NCI-H1694 treated with DMSO at 0.1 percent for 48 hours (cell line): ENCODE measurements at places on chromosomes 1 and 21.

- DNase-seq: no peak
Observed at GRCh38 chr1:39835935-39836594, 47.2 kb downstream of the TRIT1 start.

- no peak for DNase-seq
Observed at GRCh38 chr1:233281711-233282581, 13.6 kb downstream of the PCNX2 start.

DNA sequence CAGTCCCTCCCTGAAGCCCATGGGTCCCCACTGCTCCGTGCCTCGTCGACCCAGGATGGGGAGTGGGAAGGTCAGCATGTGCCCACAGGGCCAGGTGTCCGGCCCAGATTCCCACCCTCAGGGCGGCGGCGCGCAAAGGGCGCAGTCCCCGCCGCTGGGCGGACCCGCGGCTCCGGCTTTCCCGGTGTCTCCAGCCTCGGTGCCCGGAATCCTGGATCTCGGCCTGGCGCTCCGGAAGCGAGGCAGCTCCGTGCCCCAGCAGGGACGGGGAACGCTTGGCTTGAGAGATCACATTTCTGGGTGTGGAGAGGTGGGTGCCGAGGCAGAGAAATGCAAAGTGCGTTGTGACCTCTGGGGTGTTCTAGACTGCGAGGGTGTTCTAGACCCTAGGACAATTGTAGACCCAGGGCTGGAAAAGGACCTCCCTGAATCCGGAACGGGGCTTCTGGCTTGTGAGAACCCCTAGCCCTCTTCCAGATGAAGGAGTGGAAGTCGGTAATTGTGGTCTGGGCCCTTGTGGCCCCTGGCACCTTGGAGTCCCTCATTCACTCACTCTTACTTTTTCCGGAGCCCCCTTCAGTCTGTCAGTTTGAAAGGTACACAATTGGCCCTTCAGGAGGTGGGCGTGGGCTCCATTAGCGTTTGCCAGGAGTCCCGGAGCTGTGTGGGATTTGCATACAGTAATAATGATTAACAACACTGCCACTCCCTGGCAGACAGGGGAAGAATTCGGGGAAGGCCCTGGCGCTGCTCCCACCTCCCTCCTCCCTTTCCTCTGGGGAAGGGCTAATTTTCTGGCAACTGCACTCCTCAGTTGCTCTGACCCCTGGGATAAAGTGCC is 1.6 kb upstream of the KCND3 start:
- DNase-seq: peak; percentile 94

GRCh38 chr1:226915672-226915995 is 24.5 kb upstream of the COQ8A start:
- DNase-seq: no peak

- no peak for DNase-seq
Observed at GRCh38 chr21:28099001-28099705, 893.5 kb downstream of the LTN1 start.

- DNase-seq: no peak
Observed at GRCh38 chr1:113675302-113675701, 84.0 kb downstream of the PHTF1 start.

DNA sequence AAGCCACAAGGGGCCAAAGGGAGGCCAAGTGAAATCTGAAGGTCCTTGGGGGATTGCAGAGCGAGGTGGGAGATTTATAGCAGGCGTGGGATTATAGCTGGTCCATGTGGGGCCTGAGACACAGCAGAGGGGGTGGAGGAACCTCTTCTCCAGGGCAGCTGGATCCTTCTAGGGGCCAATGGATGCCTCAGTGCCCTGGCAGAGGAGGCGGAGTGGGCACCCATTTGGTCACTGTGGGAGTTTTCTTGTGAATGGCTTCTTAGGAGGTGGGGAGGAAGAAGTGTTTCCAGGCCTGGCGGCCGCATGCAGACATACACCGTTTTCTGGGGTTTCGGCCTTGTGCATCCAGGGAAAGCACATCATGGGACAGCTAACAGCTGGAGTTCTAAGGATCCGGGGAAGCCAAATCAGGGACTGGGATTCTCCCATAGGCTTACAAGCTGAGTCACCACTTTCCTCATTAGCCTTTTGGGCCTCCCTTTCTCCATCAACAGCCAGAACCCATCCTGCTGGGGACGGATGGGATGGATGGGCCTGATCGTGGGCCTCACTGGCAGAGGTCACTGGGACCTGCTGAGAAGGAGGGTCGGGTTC is 76.5 kb downstream of the RHOU start:
- DNase-seq: no peak

DNA sequence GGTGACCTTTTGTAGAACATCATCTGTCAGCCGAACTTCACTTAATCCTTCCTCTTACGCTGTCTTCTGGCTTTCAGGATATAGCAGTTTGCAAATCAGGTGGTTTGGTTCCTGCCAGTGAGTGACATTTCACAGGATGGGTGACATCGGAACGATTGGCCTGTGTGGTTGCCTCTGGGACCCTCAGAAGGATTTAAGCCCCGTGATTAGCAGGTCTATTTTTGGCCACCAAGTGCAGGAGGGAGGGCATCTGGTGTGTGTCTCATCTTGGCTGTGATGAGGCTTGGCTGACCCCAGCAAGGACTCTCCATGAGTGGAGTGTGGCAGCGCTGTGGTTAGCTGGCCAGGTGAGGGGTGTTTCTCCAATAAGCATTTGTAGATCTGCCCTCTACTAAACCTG is 407.6 kb upstream of the VAMP3 start:
- no peak for DNase-seq

- no peak for DNase-seq
Observed at GRCh38 chr1:209534496-209535250, 48.8 kb upstream of the CAMK1G start.

DNA sequence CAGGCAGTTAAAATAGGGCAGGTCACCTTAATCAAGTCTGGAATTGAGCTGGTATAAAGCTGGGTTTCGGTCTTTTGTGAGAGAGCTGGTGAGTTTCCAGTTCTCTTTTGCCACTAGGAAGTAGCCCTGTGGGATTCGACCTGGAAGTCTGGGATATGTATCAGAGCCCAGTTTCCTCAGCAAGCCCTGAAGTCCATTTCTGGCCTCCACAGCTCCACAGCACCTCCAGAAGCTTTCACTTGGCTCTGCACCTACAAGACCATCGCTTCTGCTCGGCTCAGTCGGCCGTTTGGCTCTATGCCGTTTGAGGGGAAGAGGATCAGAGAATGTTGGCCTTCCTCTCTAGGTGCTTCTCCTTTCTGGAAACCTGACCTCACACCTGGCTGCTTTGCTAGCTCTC is 148.0 kb downstream of the GALNT2 start:
- no peak for DNase-seq

GRCh38 chr1:110648417-110648816 is 26.3 kb downstream of the KCNA3 start:
- DNase-seq: no peak

DNA sequence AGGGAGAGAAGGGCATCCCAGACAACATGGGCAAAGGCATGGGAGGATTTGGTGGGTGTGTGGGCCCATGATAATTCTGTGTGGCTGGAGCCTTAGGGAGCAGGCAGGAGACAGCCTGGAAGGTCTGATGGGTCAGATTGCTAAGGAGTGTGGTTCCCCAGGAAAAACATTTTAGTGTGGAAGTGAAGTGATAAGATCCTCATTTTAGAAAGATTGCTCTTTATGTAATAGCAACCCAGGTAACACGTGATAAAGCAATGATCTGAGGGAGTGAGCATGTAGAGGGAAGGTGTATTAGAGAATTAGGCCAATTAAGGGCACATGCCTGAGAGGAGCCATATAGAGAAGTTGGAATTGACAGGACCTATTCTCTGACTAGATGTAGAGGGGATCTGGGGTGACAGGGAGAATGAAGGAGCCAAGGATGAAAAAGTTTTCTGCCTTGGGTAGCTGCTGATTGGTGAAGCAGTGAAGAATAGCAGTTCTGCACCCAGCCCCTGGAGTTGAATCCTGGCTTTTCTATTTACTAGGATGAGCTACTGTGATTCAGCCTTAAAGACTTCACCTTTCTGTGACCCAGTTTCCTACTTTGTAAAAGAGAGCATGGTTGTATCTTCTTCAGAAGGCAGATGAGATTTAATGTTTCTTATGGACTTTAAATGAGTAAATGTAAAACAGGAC is 18.7 kb upstream of the SLAMF6 start:
- DNase-seq: no peak

- no peak for DNase-seq
Observed at GRCh38 chr1:116425987-116426386, 52.9 kb downstream of the ATP1A1 start.

GRCh38 chr1:230572121-230573105 is 69.9 kb upstream of the COG2 start:
- no peak for DNase-seq
